Suppressor macrophage treated with lipopolysaccharide for 4 hours (primary cell): ENCODE measurements at places on chromosomes 4 and X.
A peak's percentile ranks its signal among the peaks of the same experiment; 100 is the strongest.

- no peak for DNase-seq
Measured at GRCh38 chrX:136215559-136215958, 35.6 kb downstream of the MAP7D3 start.

GRCh38 chrX:9557091-9557490, 92.2 kb downstream of the TBL1X start:
- DNase-seq: peak; percentile 1

DNA sequence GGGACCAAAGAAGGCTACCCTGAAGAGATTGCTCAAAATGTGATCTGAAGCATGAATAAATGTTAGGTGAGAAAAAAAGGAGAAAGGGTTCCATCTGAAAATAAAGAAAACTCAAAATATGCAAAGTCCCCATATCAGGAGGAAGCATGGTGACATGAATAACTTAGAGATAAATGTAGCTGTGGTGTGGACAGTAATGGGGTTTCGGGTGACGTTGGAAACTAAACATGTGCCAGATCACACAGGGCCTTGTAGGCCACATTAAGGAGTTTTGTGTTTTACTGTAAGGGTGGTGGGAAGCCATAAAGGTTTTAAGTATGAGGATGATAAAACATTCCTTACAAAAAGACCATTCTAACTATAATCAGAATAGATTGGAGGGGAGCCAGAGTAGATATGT, 40.3 kb upstream of the ACSL4 start:
- no peak for DNase-seq

DNA sequence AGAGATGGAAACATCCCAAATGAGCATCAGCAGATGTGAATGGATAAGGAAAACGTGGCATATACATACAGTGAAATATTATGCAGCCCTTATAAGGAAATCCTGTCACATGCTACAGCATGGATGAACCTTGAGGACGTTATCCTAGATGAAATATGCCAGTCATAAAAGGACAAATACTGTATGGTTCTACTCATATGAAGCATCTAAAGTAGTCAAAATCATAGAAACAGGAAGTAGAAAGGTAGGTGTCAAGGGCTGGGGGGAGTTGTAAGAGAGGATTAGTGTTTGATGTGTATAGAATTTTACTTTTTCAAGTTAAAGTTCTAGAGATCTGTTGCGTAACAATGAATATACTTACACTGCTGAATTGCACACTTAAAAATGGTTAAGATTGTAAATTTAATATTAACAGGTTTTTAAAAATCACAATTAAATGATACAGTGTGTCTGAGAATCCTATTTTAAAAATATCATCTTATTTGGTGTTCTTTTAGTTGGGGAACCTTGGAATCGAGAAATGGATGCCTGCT, 58.5 kb downstream of the KDM6A start:
- no peak for DNase-seq

GRCh38 chr4:36477861-36478260, 196.4 kb downstream of the DTHD1 start:
- DNase-seq: no peak

DNA sequence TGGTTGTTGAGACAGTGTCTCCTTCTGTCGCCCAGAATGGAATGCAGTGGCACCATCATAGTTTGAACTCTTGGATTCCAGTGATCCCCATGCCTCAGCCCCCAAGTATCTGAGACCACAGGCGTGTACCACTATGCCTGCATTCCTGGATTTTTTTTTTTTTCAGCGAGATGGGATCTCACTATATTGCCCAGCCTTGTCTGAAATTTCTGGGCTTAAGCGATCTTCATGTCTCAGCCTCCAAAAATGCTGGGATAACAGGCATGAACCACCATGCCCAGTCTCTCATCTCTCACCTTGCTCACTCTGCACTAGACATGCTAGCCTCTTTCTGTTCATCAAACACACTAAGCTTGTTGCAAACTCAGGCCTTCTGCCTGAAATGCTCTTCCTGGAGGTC, 104.1 kb downstream of the UBE2K start:
- DNase-seq: no peak

DNA sequence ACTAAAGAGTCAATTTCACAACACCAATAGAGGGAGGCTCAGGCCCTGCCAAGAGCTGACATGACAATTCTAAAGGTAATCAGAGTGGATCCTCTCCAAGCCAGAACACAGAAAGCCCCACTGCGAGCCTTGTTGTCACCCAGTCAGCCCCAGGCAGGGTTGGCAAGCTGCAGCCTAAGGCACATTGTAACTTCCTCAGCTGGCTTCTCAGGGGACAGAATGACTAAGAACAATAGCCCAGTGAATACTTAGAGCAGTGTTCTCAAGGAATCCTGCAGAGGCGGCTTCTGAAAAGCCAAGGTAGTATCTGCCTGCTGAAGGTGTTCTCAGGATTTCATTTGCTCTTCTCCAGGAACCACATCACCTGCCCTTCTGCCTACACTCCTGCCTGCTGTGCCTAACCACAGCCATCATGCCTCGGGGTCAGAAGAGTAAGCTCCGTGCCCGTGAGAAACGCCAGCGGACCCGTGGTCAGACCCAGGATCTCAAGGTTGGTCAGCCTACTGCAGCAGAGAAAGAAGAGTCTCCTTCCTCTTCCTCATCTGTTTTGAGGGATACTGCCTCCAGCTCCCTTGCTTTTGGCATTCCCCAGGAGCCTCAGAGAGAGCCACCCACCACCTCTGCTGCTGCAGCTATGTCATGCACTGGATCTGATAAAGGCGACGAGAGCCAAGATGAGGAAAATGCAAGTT, at the start of gene MAGEB4:
MAGEB4 (plus strand) TSS at position 277 of the 692 bp plus-strand sequence; CDS start at position 413, 136 bp downstream.
- no peak for DNase-seq

GRCh38 chr4:164926301-164926700, 49.3 kb downstream of the APELA start:
- no peak for DNase-seq

- no peak for DNase-seq
Measured at GRCh38 chrX:10512258-10512657, 108.1 kb downstream of the MID1 start.

- no peak for DNase-seq
Measured at GRCh38 chr4:172352356-172352755, 539.2 kb downstream of the GALNTL6 start.

- peak; percentile 28 for DNase-seq
Measured at GRCh38 chr4:107658400-107659336, 61.4 kb downstream of the PAPSS1 start.

- DNase-seq: no peak
Measured at GRCh38 chrX:2387614-2388239, 113.0 kb downstream of the DHRSX start.

DNA sequence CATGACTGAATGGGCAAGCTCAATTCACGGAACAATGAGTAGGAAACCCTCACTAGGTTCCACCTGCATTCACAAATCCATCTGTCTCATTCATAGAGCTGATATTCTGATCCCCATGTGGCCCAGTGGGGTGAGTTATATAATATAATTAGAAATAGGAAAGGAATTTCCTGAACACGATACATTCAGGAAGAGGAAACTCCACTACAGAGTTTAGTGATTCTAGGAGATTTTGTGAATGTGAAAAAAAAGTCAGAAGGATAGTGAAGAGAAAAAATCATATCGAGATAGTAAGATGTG, 471.2 kb downstream of the GASK1B start:
- DNase-seq: no peak

- no peak for DNase-seq
Measured at GRCh38 chrX:38796946-38797345, 4.3 kb upstream of the MID1IP1 start.

DNA sequence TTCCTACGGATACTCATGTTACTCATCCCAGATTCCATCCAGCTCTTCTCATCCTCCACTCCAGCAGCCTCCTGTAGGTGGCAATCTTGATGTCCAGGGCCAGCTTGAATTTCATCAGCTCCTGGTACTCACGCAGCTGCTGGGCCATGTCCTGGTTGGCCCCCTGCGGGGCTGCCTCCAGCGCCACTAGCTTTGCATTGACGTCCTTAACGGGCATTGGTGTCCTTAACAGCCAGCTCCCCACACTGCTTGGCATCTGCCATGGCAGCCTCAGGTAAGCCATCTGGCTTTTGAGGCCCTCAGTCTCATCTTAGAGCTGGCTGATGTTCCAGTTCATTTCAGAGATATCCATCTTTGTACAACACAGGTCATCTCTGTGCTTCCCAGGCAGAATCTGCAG, 223.7 kb downstream of the FGF13 start:
- DNase-seq: no peak

- no peak for DNase-seq
Measured at GRCh38 chr4:86443495-86443894, 83.6 kb upstream of the MAPK10 start.

DNA sequence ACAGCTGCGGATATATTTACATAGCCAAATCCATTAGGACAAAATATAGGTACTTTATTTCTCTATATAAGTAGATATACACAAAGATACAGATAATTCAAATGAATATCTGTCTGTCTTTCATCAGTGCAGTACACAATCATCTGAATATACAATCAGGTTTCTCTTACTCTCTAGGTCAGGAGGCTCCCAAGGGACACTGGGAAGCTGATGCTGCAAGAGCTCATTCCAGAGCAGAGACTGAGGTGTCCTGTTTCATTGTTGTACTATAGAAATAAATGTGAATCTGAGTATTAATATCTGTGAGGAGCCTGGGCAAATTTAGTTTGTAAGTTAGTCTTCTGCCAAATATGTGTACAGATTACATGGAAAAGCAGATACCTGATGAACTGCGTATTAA, 4.2 kb downstream of the TLL1 start:
- no peak for DNase-seq

- no peak for DNase-seq
Measured at GRCh38 chr4:704198-704891, 1.3 kb upstream of the PCGF3 start.

DNA sequence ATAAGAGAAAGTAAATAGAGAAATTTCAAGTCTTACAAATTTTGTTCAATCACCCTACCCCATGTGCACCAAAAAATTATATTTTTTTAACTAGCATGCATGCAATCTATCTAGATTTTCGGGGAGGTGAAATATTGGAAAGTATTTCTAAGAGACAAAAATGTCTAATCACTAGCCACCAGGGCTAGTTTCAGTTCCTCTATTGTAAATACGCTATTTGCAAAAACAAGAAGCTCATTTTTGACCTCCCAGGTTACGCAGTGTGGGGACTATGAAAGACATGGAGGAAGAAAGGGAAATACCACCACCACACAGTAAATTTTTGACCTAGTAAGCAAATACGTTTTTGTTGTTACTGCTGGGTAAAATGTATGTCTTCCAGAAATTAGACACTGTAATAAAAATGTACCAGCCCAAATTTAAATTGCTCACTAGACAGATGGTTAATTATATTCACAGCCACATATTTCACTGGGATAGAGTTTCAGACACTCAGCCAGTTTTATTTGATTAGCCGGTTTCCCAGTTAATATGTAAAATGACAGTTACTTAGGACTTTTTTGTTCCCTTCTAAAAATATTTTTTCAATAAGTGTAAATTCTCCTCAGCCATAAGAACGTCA, 2.2 kb downstream of the NEXMIF start:
- peak; percentile 35 for DNase-seq

GRCh38 chrX:131617182-131617581, 73.3 kb downstream of the OR13H1 start:
- DNase-seq: no peak

GRCh38 chr4:125833-126232, 1.5 kb downstream of the ZNF718 start:
- DNase-seq: no peak

DNA sequence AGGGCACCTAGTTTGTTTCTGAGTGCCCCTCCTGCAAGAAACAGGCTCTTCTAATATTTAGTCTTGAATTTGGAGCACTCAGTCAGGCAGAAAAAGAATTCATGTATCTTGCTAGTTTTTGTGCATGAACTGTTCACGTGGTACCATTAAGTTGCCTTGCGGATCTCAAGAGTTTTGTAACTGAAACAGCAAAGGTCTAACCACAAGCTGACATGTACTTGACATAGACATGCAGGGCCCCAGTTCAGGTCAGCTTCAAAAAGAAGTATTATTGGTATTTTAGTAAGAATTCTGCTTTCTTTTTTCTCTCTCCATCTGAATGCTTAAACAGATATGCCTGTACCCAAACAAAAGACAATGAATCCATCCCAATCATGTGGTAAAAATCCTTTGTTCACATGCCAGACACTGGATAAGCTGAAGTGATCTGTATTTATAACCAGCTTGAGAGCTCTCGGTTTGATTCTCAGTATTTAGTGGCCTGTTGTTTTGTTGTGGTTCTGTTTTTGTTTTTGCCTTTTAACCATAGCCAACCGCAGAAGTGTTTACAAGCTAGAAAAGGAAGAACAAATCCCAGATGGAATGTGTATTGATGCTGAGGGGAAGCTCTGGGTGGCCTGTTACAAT, 13.0 kb downstream of the RGN start:
- no peak for DNase-seq
